CMK (cell line): ENCODE measurements at places on chromosomes 2 and 18.

GRCh38 chr2:26901326-26902183 lies 53.6 kb downstream of the DPYSL5 start:
- DNase-seq: no peak

DNA sequence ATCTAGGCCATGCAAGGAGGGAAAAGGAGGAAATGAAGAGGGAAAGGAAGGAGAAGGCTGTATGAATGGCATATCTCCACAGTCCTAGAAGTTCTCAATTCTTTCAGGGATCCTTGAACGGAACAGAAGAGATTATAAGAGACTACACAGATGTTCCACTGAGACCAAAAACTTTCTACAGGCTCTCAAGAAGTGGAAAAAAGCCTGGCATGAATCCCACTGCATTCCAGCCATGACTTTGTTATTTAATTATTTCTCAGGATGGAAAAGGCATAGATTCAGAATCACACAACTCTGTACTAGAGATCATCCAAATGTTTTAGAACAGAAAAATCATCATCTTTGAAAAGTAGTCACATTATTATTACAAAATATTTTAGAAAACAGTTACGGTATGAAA lies 131.7 kb upstream of the CDH20 start:
- no peak for DNase-seq

GRCh38 chr2:8086796-8087479 lies 594.9 kb upstream of the ID2 start:
- DNase-seq: no peak

- DNase-seq: peak; percentile 12
These were observed 85.5 kb upstream of the PGAP1 start for GRCh38 chr2:197011801-197012641.

DNA sequence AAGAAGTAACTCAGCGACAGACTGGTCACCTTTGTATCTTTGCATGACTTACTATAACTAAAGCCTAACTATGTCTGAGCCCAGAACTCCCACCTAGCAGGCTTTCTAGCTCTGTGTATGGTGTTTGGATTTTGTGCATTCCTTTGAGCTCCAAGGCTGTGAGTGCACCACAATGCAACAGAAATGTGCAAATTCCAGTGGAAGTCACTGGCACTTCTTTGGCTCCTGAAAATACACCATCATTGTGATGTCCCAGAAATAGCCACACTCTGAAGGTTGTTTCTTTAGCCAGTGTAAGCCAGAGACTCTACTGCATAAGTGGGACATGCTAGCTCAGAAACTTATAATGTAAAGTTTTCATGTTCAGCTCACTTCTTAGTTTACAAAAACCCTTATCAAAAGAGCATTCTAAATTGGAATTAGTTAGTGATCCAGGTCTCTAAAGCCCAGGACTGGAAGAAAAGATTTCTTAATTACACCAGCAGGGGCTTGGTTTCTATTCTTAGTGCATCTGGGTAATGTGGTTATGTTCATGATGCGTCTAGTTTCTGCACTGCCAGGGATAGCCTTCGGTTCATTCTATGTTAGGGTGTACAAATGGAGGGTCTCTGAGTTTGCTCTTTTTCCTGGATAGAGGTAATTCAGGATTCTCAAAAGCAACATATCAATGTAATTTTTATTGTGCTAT lies 1239.5 kb upstream of the ZEB2 start:
- no peak for DNase-seq

DNA sequence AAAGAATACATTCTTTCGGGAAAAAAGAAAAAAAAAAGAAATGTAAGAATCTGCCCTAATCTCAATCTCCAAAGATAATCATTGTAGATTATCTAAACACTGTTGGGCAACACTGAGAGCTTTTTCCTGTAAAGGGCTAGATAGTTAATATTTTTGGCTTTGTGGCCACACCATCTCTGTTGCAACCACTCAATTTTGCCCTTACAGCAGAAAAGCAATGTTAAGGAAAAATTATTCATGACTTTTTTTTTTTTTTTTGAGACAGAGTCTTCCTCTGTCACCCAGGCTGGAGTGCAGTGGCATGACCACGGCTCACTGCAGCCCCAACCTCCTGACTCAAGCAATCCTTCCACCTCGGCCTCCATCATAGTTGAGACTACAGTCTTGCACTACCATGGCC lies 17.3 kb upstream of the FZD5 start:
- no peak for DNase-seq
